ENCODE measurements at places on chromosomes 2 and 18.

GRCh38 chr2:204881655-204882054 lies 336.4 kb downstream of the PARD3B start:
- no peak for DNase-seq

- DNase-seq: no peak
These were observed 47.8 kb upstream of the TEX51 start for GRCh38 chr2:126850940-126851339.

- DNase-seq: no peak
These were observed 91.9 kb upstream of the RASGRP3 start for GRCh38 chr2:33384599-33384961.

GRCh38 chr2:147782141-147782930 lies 62.5 kb upstream of the ACVR2A start:
- no peak for DNase-seq

DNA sequence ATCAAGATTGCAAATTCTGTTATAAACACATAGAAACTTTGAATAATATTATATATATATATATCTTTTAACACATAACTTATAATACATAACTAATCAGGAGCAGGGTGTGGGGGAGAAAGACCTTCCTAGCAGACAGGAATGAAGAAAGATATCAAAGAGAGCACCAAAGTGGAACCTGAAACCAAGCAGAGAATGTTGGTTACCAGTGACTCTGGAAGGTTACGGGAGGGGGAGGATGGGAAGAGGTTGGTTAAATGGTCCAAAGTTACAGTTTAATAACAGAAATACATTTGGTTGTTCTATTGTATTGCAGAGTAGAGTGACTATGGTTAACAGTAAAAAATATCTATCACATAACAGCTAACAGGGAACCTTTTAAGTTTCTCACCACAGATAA lies 366.7 kb downstream of the LRRTM4 start:
- DNase-seq: no peak

DNA sequence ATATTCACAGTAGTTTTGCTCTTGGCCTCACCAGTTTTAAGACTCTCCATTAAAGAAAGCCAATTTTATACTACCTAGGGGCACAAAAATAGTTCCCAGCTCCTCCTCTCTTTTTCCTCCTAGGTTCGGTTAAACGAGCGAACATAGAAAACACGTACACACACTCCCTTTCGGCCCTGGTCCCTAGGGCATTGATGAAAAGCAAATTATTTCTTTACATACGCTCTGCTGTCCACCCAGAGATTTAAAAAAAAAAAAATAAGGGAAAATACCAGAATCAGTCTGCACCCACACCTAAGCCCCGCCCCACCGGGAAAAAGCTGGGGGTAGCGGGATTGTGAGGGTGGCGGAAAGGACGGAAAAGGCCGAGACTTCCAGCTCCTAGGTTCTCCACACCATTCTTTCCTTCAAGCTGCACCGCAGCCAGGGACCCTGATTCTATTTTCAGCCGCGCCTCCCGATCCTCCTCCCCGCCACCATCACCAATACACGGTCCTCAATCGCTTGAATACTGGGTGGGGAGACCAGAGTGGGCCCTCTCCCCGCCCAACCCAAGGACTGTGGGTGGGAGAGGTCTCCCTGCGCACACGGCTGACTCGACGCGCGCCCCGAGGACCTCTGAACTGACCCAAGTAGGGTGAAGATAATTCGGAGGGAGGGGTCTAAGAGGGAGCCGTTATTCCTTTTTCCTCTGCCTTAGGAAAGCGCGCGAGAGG lies 769 bp downstream of the ATF2 start:
- DNase-seq: peak; percentile 39

DNA sequence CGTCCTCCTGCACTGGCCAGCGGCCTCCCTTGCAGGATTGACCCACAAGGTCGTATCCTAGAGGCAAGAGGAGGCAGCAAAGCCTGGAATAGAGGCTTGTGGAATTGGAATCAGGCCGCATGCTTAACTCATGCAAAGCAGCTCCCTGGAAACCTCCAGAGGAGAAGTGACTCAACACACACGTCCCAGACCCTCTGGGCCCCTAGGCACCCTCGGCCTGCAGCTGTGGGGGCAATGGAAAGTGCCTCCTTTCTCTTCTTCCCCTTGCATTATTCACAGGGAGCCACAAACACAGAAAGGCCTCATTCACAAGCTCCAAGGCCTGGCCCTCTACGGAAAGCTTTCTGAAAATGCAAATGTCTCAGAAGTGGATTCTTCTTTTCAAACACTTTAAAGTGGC lies 19.6 kb downstream of the SPATA3 start:
- no peak for DNase-seq

- no peak for DNase-seq
These were observed 113.3 kb upstream of the FAM117B start for GRCh38 chr2:202521470-202521869.

GRCh38 chr18:13620206-13620672 lies 106.1 kb downstream of the FAM210A start:
- DNase-seq: no peak

GRCh38 chr2:68938938-68939337 lies 13.8 kb downstream of the GKN2 start:
- no peak for DNase-seq

GRCh38 chr2:149314687-149315086 lies 15.7 kb upstream of the LYPD6 start:
- no peak for DNase-seq

DNA sequence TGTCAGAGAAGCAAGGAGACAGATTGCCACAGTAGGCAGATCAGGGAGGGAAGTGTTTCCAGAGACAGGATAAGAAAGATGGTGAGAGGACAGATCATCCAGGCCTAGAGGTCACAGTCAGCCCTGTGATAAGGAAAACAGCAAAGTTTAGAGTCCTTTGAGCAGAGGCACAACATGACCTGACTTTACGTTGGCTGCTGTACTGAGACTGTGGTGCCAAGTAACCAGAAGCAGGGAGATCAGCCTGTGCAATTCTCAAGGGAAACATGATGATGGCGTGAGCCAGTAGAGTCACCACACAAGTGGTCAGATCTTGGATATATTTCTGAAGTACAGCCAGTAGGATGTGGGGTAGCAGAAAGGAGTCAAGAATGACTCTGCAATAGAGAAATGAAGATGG lies 43.7 kb downstream of the SMC6 start:
- DNase-seq: no peak

- no peak for DNase-seq
These were observed 584.7 kb upstream of the SETBP1 start for GRCh38 chr18:44096016-44096415.

- no peak for DNase-seq
These were observed 158.3 kb downstream of the DNAH6 start for GRCh38 chr2:84674586-84674985.

- peak; percentile 54 for DNase-seq
These were observed 234.4 kb downstream of the TRIB2 start for GRCh38 chr2:12950957-12951656.

- DNase-seq: no peak
These were observed 250.6 kb downstream of the CYP26B1 start for GRCh38 chr2:71897137-71897480.

DNA sequence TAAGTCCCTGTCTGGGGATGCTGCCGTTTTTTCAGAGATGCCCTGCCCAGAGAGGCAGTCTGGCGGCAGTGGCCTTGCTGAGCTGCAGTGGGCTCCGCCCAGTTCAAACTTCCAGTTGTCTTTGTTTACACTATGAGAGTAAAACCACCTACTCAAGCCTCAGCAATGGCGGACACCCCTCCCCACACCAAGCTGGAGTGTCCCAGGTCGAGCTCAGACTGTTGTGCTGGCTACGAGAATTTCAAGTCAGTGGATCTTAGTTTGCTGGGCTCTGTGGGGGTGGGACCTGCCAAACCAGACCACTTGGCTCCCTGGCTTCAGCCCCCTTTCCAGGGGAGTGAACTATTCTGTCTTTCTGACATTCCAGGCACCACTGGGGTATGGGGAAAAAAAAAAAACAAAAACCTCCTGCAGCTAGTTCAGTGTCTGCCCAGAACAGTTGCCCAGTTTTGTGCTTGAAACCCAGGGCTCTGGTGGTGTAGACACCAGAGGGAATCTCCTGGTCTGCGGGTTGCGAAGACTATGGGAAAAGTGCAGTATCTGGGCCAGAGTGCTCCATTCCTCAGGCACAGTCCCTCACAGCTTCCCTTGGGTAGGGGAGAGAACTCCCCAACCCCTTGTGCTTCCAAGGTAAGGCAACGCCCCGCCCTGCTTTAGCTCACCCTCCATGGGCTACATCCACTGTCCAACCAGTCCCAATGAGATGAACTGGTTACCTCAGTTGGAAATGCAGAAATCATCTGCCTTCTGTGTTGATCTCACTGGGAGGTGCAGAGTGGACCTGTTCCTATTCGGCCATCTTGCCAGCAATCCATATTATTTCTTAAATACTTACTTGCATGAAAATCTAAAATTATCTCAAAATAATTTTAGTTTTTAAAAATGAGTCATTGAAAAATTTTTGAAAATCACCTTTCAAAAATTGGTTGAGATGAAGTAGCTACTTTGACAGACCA lies 338.0 kb downstream of the OSR1 start:
- no peak for DNase-seq

- DNase-seq: no peak
These were observed 69.4 kb downstream of the XIRP2 start for GRCh38 chr2:166957686-166958085.

GRCh38 chr2:240201866-240202265 lies 61.4 kb upstream of the OTOS start:
- no peak for DNase-seq

GRCh38 chr18:11392980-11393885 lies 216.2 kb upstream of the SLC35G4 start:
- no peak for DNase-seq

GRCh38 chr18:49647496-49648168 lies 85.8 kb downstream of the LIPG start:
- no peak for DNase-seq

GRCh38 chr2:22991844-22992243 lies 393.1 kb upstream of the KLHL29 start:
- DNase-seq: no peak

DNA sequence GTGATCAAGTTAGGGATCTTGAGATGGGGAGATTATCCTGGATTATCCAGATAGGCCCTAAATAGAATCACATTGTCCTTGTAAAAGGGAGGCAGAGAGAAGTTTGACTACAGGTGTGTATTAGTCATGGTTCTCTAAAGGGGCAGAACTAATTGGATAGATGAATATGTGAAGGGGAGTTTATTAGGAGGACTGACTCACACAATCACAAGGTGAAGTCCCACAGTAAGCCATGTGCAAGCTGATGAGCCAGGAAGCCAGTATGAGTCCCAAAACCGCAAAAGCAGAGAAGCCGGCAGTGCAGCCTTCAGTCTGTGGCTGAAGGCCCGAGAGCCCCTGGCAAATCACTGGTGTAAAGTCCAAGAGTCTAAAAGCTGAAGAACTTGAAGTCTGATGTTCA lies 275.8 kb downstream of the KCNS3 start:
- DNase-seq: no peak

- no peak for DNase-seq
These were observed 142.9 kb downstream of the TMEM163 start for GRCh38 chr2:134575888-134576287.

- no peak for DNase-seq
These were observed 1779.7 kb upstream of the CELF4 start for GRCh38 chr18:39345321-39345720.

DNA sequence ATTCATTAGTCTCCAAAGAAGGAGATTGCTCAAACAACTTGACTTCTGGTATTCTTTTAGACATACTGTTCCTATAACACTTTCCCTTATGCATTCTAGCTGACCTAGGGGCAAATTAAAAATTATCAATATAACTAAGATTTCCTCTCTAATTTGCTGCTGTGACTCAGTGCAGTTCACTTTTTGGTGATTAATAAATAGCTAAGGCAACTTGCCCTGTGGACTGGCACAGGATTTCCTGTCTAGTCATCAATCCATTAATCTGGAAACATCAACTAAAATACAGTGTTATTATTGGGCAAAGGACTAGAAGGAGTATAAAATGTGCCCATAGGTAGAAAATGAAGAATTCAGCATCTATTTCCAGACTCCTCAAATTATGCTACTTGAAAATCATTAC lies 83.5 kb upstream of the SERPINE2 start:
- no peak for DNase-seq

DNA sequence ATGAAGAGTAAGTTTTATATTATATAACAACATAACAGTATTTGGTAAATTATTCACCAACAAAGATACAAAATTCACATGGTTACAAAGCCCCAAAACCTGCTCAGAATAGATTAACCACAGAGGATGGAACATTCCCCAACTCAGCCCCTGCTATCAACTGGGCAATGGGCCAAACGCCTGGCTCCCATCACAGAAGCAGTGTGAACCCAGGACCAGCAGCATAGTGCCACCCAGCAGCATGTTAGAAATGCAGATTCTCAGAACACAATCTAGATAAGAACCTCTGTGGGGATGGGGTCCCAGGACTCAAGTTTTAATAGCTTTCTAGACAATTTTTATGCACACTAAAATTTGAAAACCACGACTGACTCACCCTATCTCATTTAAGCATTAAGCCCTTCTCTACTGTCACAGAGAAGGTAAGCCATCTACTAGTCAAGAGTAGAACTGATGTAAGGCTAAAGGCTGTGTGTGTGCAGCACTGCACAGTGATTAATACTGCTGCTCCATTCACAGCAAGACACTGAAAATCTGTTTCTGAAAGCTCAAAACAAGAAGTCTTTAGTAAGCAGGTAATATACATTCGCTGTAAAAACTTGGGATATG lies 15.2 kb downstream of the AFG3L2 start:
- no peak for DNase-seq

DNA sequence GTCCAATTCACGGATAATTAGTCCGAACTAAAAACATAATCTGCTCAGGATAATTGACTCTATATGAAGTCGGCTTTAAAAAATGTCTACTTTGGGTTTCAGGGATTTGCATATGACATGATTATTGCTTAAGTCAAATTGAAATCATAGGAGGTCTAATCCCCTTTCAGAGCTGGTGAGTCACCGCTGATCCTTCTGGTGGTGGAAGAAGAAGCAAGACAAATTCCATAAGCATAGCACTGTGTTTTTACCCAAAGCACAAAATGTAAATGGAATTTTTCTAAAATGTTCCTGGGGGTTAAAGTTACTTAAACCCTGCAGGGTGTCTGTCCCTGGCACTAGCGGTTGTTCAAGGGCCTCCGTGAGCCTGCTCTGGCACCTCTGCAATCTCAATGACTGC lies 460.2 kb downstream of the LRATD1 start:
- no peak for DNase-seq

DNA sequence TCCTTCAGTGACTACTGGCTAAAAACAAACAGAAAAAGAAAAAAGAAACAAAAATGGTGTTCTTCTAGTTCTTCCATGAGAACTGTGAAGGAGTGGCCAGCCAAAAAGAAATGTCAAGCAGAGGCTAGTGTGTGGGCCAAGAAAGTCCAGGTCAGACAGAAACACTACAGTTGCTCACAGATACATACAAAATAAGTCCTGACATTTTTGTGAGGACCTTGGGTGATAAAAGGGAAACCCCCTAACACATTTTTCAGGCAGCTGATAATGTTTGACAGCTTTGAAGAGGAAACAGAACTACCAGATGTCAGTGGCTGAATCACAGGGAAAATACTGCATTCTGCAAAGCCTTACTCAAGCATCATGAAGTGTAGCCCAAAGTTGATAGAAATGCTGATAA lies 28.1 kb downstream of the ARHGAP25 start:
- no peak for DNase-seq

GRCh38 chr2:128473175-128474035 lies 154.7 kb upstream of the HS6ST1 start:
- DNase-seq: no peak

GRCh38 chr2:239897596-239898235 lies 127.4 kb downstream of the NDUFA10 start:
- DNase-seq: no peak

GRCh38 chr2:103401621-103402020 lies 639.8 kb downstream of the TMEM182 start:
- DNase-seq: no peak

- no peak for DNase-seq
These were observed 52.1 kb downstream of the PSTPIP2 start for GRCh38 chr18:46019936-46020335.

- DNase-seq: no peak
These were observed 15.6 kb downstream of the APLF start for GRCh38 chr2:68483011-68483410.
